ENCODE measurements at places on chromosomes 2 and 18.

DNA sequence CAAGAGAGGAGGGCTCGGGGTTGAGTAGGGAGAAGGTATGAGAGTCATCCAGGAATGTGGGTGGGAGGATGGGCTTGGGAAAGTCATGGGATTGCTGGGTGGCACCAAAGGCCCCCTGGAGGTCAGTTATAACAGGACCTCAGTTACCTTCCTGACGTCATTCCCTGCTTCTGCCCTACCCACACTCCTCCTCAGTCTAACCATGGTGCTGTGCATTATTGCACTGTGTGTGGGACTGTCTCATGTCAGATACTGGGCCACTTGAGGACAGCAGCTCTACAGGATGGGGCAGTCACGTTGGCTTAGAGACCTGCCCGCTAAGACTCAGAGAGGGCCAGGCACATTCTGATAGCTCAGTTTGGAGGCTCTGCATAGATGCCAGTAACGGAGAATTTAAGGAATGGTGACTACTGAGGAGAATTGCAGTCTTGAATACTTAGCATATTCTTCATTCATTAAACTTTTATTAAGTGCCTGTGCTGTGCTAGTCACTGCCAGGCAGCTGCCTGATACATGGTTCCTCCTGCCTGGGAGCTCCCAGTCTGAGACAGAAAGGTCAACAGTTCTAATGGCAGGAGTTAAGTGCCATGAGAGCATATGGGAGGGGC is 90.5 kb downstream of the LAMA3 start:
- no peaks in the 10 kb centered on the region for H3K4me1 ChIP-seq
- no peak overlapping the region for H3K27ac ChIP-seq
- no peaks in the 10 kb centered on the region for H3K36me3 ChIP-seq
- peaks cover 3% of the 10 kb centered on the region for H3K27me3 ChIP-seq

GRCh38 chr2:200423541-200423940 is 86.3 kb downstream of the KCTD18 start:
- H3K27me3 ChIP-seq: no peaks in the 10 kb centered on the region
- H3K27ac ChIP-seq: no peak overlapping the region
- no peak for DNase-seq
- H3K4me3 ChIP-seq: no peak overlapping the region
- H3K4me1 ChIP-seq: peaks cover 4% of the 10 kb centered on the region
- no peaks in the 10 kb centered on the region for H3K36me3 ChIP-seq

DNA sequence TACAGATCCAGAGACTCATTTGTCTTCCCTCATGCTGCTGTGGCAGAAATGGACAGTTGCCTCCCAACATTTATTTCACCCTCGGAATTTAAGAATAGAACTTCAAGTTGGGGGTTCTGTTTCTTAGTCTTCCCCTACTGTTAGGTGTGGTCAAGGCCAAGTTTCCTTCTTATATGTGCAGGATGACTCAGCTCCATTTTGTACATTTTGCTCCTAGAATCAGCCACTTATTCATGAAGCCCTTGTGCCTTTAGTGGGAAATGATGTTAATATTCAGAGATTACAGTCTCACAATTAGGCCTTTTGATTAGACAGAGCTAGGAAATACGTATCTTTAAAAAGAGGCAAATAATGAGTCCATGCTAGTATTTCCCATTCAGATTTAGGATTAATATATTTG is 46.2 kb upstream of the ELOA2 start:
- H3K4me3 ChIP-seq: no peak overlapping the region
- no peak overlapping the region for H3K27ac ChIP-seq
- H3K4me1 ChIP-seq: peaks cover 4% of the 10 kb centered on the region
- H3K36me3 ChIP-seq: peaks cover 2% of the 10 kb centered on the region
- H3K27me3 ChIP-seq: no peaks in the 10 kb centered on the region

DNA sequence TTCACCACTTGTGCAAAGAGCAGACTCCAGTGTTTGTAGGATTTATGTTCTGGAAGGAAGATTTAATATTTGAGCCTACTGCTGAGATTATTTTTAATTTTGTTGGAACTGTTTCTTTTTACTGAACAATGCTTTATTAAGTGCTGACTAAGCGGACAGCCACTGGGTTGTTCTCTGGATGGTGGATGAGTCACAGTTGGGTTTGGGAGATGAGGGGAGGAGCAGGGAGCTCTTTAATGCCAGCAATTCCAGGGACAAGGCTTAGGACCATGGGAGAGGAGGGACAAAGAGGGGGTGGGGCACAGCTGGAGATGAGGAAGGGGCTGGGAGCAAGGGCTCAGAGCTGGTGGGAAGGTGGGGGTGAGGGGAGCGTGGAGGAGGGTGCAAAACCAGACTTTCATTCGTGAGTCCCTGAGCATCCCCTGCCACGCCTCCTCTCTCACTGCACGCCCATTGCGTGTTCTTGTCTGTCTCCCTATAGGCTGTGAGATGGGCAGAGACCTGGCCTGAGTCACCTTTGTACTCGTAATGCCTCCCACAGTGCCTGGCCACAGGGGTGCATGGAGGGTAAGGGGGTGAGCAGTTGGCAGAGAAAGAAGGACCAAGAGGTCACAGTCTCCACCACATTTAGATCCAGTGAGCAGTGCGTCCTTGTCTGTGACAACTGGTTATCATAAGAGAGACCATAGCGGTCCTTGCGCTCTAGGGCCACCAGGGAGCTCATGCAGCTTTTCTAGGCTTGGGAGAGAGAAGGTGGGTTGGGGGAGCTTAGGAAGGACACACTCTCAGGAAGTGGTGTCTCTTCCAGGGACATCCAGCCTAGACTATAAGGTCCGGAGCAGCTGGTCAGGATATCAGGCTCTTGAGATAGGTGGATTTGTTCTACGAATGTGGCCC is 18.4 kb downstream of the SLC4A3 start:
- peaks cover 7% of the 10 kb centered on the region for H3K4me1 ChIP-seq
- H3K4me3 ChIP-seq: no peak overlapping the region
- H3K36me3 ChIP-seq: no peaks in the 10 kb centered on the region
- DNase-seq: no peak
- no peak overlapping the region for H3K27ac ChIP-seq

- H3K4me3 ChIP-seq: no peak overlapping the region
- no peak overlapping the region for H3K27ac ChIP-seq
- H3K27me3 ChIP-seq: no peaks in the 10 kb centered on the region
- no peak for DNase-seq
Measured at GRCh38 chr2:150267651-150268415, 219.6 kb downstream of the RND3 start.

GRCh38 chr2:145764631-145765030 is 1244.7 kb upstream of the ZEB2 start:
- no peaks in the 10 kb centered on the region for H3K36me3 ChIP-seq
- H3K27me3 ChIP-seq: no peaks in the 10 kb centered on the region
- no peaks in the 10 kb centered on the region for H3K4me1 ChIP-seq
- DNase-seq: no peak
- H3K27ac ChIP-seq: no peak overlapping the region

DNA sequence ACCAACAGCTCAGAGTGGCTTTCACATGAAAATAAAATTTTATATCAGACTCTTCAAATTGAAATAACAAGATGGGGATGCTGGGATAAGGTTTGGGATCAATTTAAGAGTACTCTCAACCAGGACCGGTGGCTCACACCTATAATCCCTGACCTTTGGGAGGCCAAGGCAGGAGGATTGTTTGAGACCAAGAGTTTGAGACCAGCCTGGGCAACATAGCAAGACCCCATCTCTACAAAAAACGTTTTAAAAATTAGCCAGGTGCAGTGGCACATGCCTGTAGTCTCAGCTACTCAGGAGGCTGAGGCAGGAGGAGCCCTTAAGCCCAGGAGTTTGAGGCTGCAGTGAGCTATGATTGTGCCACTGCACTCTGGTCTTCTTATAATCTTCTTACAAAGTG is 2.6 kb downstream of the LMAN2L start:
- H3K27ac ChIP-seq: no peak overlapping the region
- no peak for DNase-seq
- peaks cover 6% of the 10 kb centered on the region for H3K36me3 ChIP-seq
- peaks cover 20% of the 10 kb centered on the region for H3K4me1 ChIP-seq

GRCh38 chr18:77098029-77098428 is 34.6 kb downstream of the MBP start:
- H3K36me3 ChIP-seq: peaks cover 61% of the 10 kb centered on the region
- peaks cover 74% of the 10 kb centered on the region for H3K4me1 ChIP-seq
- no peaks in the 10 kb centered on the region for H3K27me3 ChIP-seq
- H3K27ac ChIP-seq: no peak overlapping the region

- H3K27ac ChIP-seq: no peak overlapping the region
- H3K27me3 ChIP-seq: peaks cover 22% of the 10 kb centered on the region
- no peak overlapping the region for H3K4me3 ChIP-seq
Measured at GRCh38 chr2:216683846-216684245, 11.5 kb downstream of the IGFBP5 start.

Measured in activated naive CD8-positive, alpha-beta T cell treated with anti-CD3 and anti-CD28 coated beads for 36 hours (primary cell).